Spinal cord (tissue), 10 donors: ENCODE measurements at places on chromosomes 4 and X. TPM values are rescaled to one million over a fixed set of nuclear protein-coding genes. Genes with fewer than 3 reads are reported as not detected.

The ANK2 gene
- 512 TPM for total RNA-seq

DNA sequence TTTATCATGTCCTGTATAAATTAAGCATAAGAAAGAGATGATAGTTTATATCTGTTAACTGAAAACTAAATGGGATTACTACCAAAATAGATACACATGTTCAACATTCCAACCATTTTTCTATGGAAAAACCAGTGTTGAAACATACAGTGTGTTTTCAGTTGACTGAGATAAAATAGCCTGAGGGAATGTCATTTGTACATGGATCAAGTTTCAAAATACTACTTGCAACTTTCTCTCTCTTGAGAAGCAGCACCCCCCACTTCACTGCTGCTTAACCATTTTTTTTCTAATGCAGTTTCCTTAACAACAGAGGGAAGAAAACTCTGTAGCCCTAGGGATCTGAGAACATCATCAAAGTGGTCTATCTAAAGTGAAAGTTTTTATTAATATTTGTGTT, 70.8 kb downstream of the NPNT start:
- no peak overlapping the region for H3K27ac ChIP-seq
- H3K27me3 ChIP-seq = no peaks in the 10 kb centered on the region
- DNase-seq = no peak
- no peaks in the 10 kb centered on the region for H3K4me1 ChIP-seq

The SUPT20HL1 gene
- not detected for total RNA-seq

The TLR2 gene
- 3.7 TPM for total RNA-seq
